Transverse colon (tissue), 4 donors: ENCODE measurements at places on chromosomes 13 and 19.

GRCh38 chr19:11560404-11561051, 1.5 kb upstream of the ELOF1 start:
- peak; percentile 49 for DNase-seq

GRCh38 chr13:32415019-32415418, 12.9 kb downstream of the N4BP2L1 start:
- peak; percentile 25 for DNase-seq

DNA sequence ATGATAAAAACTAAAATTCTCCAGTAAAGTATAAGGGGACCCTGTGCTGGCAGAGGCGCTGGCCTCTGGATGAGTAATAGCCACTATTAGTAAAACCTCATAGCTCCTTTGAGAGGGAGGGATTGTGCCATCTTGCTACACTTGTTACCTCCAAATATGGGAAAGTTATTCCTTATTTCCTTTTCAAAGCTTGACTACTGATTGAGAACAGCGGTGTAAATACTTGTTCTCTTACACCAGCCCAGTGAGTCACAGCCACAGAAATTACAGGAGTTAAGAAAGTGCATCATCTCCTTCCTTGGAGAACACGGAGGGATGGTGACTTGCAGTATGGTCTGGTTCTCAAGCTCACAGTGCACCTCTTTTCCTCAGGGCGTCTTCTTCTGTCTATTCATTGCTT, 379.0 kb downstream of the EFNB2 start:
- no peak for DNase-seq

- peak; percentile 45 for DNase-seq
Measured at GRCh38 chr13:110538632-110539031, 22.9 kb downstream of the RAB20 start.

- no peak for DNase-seq
Measured at GRCh38 chr19:1655131-1655981, 2.9 kb upstream of the TCF3 start.

- no peak for DNase-seq
Measured at GRCh38 chr13:45306966-45307365, 34.0 kb downstream of the TPT1 start.
